ENCODE measurements at places on chromosomes 6 and 20.

GRCh38 chr6:63844287-63844686 lies 208.7 kb downstream of the PHF3 start:
- DNase-seq, result no peak

GRCh38 chr6:68544450-68544849 lies 90.6 kb upstream of the ADGRB3 start:
- DNase-seq, result no peak

- no peak for DNase-seq
Observed at GRCh38 chr20:1894471-1894950, 696 bp upstream of the SIRPA start.

DNA sequence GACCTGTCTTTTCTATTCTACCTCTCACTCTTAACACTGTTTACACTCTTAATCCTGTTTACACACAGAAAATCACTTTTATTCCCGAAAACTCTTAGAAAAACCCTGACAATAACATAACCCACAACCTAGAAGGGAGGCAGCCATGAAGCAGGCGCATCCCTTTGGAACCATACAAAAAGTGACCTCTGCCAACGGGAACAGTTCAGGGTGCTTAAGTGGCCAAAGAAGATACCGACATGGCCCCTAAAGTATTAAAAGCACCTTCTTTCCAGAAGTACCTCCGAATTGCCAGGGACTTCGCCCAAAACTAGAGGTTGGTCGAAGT lies 490 bp downstream of the MMUT start:
- DNase-seq, result no peak

- DNase-seq, result no peak
Observed at GRCh38 chr6:108293527-108294296, 1.1 kb upstream of the AFG1L start.

GRCh38 chr6:147251072-147251471 lies 46.9 kb downstream of the STXBP5 start:
- no peak for DNase-seq

DNA sequence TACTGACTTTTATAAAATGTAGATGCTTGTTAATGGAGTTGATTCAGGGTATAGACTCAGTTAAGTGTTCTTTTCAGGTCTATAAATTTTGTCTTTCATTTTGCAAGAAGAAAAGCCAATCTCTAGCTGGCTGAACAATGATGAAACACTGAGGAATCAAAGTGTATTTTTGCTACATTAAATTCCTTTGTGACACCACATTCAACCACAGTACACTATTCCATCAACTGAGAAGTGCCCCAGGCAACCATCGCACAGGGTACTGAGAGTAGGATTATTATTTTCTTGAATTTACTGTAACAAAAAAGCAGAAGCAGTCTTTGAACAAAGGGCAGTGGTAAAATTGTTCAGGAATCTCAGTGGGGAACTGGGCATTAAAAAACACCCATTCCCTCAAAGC lies 83.6 kb downstream of the PREP start:
- DNase-seq, result no peak

- DNase-seq, result no peak
Observed at GRCh38 chr6:168377856-168378832, 58.6 kb upstream of the DACT2 start.

DNA sequence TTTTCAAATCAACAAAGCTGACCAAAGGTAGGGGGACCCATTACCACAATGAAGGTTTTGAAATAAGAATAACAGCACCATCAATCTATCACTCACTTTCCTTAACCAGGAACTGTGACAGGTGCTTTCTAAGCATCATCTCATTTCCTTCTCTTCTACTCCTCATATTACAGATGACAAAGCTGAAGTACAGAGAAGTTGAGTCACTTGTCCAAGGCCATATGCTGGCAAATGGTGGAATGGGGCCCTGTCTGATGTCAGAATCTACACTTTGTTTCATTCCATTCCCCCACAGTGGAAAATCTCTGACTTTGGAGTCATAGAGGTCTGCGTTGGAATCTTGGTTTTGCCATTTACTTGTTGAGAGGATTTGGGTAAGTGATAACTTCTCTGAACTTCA lies 222.5 kb upstream of the LRFN2 start:
- DNase-seq, result no peak

- no peak for DNase-seq
Observed at GRCh38 chr20:17910828-17911294, 57.7 kb downstream of the SNX5 start.

GRCh38 chr6:170013815-170014214 lies 262.4 kb downstream of the ERMARD start:
- DNase-seq, result no peak

DNA sequence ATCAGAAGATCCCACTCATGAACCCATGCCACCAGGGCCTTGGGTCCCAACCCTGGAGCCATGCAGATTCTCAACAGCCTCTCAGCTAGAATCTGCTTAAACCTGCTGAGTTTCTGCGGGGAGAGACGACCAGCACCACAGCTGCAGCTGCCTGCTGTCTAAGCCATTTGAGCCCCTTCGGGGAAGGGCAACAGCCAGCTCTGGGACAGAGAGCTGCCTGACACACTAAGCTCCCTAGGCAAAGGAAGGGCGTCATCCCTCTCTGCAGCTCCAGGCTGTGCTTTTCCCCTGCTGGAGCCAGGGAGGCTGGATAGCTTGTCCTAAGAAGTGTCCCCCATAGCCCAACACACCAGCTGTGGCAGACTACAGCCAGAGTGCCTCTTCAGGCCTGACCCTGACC lies 182.5 kb downstream of the OTOR start:
- no peak for DNase-seq

GRCh38 chr6:17710331-17710730 lies 3.6 kb upstream of the NUP153 start:
- DNase-seq, result no peak

- DNase-seq, result no peak
Observed at GRCh38 chr6:129194306-129194941, 311.5 kb downstream of the LAMA2 start.

DNA sequence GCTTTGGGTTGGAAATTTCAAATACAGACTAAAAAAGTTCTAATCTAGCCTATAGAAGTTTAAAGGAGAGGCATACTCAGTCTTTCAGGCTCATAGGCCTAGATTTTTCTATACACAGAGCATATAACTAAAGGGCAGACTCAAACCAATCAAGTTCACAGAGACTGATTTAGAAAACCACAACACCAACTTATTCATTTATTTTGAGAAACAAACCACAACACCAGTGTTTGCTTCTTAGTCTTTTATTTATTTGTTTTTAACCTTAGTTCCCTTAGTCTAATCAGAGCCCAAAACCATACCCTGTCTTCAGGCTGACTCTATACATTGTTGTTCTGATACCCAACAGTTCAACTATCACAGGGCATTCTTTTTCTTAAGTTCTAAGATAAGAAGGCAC lies 103.7 kb downstream of the REV3L start:
- no peak for DNase-seq

- peak; percentile 79 for DNase-seq
Observed at GRCh38 chr6:166942393-166943168, 13.8 kb downstream of the RNASET2 start.

- DNase-seq, result no peak
Observed at GRCh38 chr6:147624946-147625515, 116.5 kb downstream of the SAMD5 start.

GRCh38 chr6:114718716-114719270 lies 376.0 kb upstream of the HS3ST5 start:
- no peak for DNase-seq

- no peak for DNase-seq
Observed at GRCh38 chr6:73854998-73855718, 159.2 kb downstream of the CD109 start.

GRCh38 chr20:51583499-51583898 lies 41.0 kb upstream of the NFATC2 start:
- DNase-seq, result no peak

DNA sequence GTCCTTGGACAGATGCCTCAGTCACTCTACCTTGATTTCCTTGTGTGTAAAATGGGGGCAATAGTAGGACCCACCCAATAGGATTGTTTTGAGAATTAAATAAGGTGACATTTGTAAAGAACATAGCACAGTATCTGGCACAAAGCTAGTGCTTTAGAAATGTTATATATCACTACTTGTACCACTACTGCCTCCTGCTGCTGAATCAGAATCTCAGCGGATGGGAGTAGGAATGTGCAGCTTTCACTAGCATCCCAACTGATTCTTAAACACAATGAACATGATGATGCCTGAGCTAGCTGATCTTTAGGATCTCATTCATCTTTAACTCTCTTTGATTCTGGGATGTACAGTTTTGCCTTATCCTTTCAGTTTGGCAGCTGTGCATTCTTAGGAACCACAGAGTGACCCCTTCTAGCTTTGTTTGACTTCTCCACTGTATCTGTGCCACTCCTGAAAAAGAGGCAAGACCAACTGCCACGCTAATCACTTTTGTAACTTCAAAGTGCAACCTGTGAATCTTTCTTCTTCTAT lies 7.2 kb downstream of the PBOV1 start:
- DNase-seq, result no peak

DNA sequence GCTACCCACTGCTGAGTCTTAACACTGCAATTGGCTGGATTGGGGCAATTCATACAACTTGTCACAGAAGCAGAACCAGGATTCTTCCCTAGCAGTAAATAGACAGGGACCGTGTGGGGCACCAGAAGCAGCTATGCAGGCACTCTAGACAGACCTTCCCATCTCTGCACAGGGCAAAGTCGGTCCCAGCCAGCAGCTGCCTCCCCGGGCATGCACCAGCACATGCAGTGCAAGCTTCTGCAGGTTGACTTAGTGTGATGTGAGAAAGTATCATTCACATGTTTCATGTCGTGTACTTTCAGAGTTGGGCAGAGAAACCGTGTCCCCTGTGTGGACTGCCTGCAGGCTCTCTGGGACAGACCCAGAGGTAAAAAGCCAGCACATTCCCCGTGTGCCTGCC lies 98.0 kb upstream of the FOXA2 start:
- DNase-seq, result no peak

- peak; percentile 33 for DNase-seq
Observed at GRCh38 chr20:38304845-38305447, 990 bp downstream of the BPI start.

DNA sequence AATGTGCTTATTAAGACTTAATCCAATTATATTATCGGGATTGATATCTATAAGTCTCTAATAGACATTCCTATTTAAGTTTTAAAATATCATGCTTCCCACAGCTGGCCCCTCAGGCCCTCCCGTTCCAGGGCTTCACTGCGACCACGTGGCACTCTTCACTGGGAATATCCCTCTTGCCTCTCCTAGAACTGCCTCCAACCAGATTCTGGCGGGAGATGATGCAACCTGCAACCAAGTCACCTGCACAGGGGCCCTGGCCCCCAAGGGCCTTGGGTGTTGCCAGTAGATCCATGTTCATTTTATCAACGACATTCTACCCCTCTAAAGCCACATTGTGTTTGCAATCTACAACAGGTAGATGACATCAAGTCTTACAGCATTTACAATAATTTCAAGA lies 18.4 kb upstream of the RAMACL start:
- DNase-seq, result no peak

- DNase-seq, result no peak
Observed at GRCh38 chr20:23407781-23408464, 13.4 kb downstream of the NAPB start.

- DNase-seq, result peak; percentile 69
Observed at GRCh38 chr20:57622579-57623381, 2.6 kb upstream of the ZBP1 start.

Data from stimulated activated CD4-positive, alpha-beta T cell treated with anti-CD3 and anti-CD28 coated beads, Interleukin-1b, Interleukin-23, amount 100 ng/mL, for 48 hours (primary cell).